ENCODE measurements at places on chromosomes 2 and 18.

GRCh38 chr2:237982039-237982725, 15.4 kb downstream of the UBE2F start:
- no peak for DNase-seq

DNA sequence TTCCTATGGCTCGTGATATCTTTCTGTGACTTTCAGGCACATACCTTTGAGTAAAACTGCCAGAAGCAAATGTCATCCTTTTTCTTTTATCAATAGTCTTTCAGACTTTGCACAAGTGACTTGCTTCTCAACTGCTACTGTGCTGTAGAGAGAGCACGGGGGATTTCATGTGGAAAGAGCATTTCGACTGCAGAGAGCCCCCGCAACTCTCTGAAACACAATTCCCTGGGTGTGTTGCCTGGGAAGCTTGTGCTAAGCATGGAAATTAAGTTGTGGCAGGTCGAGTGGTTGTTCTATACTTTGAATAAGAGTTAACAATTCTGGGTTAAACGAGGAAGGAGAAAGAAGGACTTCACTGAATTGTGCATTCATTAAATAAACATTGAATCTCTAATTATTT, 659.1 kb downstream of the TDRD15 start:
- no peak for DNase-seq

- no peak for DNase-seq
Observed at GRCh38 chr2:17517481-17518211, 594 bp downstream of the RAD51AP2 start.

DNA sequence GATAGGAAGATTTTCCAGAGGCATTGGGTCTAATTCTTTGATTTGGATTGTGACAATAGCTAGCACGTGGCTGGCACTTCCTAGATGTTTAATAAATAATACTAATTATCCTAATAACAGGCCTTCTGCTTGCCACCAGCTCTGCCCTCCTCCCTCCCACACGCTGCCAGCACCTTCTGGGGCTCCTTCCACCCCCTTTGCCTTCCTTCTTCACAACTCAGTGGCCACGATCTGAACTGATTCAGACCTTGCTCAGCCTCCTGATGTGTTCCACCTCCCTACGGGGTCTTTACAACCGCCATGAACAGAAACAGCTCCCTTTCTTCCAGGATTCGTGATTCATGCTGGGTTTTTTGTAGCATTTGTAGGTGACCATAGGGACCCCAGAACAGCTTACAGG, 310.3 kb upstream of the HS6ST1 start:
- DNase-seq, result no peak

- no peak for DNase-seq
Observed at GRCh38 chr18:29311580-29311979, 1134.7 kb upstream of the CDH2 start.

DNA sequence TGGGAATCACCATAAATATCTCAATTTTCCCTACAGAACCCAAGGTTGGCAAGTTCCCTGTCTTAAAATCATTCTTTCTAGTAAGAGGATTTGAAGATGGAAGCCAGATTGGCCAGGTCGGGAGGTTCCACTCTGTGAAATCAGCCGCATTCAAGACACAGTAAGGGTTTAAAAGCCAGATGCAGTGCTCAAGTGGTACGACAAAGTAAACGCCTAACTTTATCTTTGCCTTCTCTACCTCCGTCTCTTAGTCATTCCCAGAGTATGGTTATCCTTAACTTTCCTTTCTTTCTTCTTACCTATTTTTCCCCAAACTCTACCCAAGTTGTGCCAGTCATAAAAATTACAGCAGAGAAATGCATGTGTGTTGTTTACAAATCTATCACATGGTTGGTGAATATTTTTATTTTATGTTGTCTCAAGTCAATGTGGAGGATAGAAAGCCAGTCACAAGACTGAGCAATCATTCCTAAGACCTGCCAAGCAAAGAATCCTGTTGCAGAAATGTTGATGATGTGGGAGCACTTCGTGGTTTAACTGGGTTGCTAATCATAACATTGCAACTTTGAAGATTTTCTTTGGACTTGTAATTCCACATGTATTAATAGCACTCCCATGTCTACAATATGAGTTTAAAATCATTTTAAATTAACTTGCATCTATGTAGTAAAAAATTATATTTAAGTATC, 62.6 kb downstream of the SLC40A1 start:
- DNase-seq, result no peak

DNA sequence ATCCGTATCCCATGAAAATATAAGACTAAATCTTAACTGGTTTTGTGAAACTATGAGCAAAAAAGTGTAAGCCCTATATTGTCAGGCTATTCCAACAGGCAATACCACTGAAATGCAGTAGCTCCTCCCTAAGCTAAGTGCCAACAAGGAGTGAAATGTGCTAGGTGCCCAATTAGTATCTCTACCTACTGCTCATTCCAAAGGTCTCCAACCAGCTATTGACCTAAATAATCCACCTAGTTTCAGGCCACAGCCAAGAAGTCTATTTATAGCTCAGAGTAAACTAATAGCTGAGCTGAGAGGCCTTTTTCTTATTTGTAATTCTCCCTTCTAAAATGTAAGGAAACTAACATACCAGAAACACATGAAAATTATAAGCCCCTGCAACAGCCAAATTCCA, 482.2 kb downstream of the DCC start:
- no peak for DNase-seq

DNA sequence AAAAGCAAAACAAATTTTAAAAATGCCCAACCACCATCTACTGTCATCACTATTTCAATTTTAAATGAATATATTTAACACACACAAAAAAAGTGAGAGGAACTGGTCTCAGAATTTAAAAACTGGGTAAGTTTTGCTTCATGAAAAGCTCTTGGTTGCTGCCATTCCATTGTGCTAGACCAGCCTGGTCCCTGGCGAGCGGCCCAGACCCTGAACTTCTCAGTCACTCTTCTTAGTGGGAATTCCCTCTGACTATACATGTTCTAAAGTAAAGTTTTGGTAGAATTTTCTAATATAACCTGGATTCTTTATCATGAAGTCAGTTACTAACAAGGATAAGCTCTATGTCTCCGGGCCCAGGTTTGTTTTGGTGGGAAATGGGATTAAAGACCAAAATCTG, 34.8 kb upstream of the TMEM177 start:
- DNase-seq, result no peak

DNA sequence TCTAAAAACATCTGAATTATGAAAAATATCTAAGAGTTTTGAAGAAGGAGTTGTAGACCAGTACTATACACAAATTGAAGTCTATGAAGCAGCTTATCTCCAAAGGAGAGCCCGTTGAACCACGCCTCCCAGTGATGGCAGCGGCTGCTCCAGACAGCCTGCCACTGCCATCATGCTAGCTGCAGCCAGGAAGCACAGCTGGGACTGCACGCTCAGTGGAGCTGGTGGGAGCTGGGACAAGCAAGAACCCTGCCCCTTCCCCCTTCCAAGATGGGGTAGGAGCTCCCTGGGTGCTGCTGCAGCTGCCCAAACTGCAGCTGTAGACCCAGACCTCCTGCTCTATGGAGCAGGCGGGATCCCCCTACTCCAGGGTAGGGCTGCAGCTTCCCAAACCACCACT, 124.7 kb upstream of the SPATS2L start:
- no peak for DNase-seq

Measured in HS-27A (cell line).